Bronchial epithelial cell (primary cell): ENCODE measurements at places on chromosomes 16 and 17.

DNA sequence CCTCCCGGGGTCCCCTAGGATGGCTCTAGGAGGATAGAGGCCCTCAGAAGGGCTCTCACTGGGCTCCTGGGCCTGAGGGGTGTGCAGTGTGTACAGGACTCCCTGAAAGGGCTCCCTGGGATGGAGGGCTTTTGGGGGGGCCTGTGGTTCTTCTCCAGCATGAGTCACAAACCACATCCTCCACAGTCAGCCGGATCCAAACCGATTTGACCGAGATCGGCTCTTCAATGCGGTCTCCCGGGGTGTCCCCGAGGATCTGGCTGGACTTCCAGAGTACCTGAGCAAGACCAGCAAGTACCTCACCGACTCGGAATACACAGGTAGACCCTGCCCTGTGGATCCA is 4.5 kb downstream of the TRPV2 start:
- DNase-seq = peak; percentile 53

- DNase-seq = peak; percentile 68
These were observed 5.5 kb upstream of the MXRA7 start for GRCh38 chr17:76716146-76716838.

- DNase-seq = no peak
These were observed 111.7 kb downstream of the NLK start for GRCh38 chr17:28154214-28154613.

GRCh38 chr16:71359431-71359830 is 908 bp downstream of the CALB2 start:
- no peak for DNase-seq

DNA sequence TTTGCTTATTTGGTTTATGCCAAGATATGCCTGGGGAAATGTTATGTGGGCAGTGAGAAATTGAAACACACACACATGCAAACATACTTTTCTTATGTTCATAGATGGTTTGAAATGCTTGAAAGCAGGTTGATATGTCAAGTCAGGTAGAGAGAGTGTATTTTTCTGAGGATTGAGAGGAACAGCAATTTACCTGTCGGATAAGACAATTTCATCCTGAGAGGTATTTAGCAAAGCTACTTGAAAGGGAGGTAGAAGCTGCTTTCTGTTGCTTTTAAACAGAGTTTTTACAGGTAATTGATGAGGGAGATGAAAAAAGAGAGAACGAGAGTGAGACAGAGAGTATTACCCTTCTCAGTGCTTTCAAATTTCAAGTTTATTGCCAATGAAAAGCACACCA is 854.3 kb downstream of the CDH8 start:
- DNase-seq = no peak

DNA sequence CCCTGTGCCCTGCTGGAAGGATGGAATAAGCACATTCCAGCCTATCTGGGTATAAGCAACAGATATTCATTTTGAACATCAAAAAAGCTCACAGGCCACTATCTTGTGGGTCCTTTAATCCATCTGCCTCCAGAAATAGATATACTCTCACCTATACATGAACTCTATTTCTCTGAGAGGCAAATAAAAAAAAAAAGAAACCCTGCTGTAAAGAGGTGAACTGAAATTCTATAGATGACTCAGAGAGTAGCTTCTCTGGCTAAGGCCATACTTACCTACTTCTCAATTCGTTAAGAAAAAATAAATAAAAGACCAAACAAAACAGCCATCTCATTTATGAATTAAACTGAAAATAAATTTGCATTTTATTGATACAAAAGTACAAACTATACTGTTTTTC is 86.3 kb downstream of the DYNLRB2 start:
- no peak for DNase-seq

DNA sequence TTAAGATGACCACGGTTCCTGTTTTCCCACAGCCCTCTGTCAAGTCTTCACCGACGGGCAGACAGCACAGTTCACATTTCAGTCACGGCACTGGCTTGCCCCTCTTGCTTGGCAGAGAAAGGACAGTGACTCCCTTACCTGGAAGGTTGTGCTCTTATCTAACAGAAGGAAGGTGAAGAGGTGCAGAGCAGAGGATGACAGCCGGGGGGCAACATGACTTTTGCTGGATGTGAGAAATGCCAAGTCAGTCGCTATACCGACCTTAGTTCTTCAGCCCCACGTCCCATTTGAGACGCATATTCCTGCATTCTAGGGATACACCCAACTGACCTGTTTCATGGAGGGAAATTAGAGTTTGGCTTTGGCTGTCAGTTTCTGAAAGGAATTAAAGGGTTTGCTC is 492.3 kb downstream of the NPIPA7 start:
- DNase-seq = no peak

GRCh38 chr17:15288859-15289258 is 23.7 kb upstream of the PMP22 start:
- no peak for DNase-seq

GRCh38 chr17:60141111-60142018 is 8.4 kb upstream of the CA4 start:
- DNase-seq = peak; percentile 13

- peak; percentile 84 for DNase-seq
These were observed 20.6 kb downstream of the MAP2K4 start for GRCh38 chr17:12041312-12041711.

- no peak for DNase-seq
These were observed 16.3 kb upstream of the PNPO start for GRCh38 chr17:47924785-47925677.

GRCh38 chr17:48470388-48471034 is 40.5 kb upstream of the SKAP1 start:
- no peak for DNase-seq

DNA sequence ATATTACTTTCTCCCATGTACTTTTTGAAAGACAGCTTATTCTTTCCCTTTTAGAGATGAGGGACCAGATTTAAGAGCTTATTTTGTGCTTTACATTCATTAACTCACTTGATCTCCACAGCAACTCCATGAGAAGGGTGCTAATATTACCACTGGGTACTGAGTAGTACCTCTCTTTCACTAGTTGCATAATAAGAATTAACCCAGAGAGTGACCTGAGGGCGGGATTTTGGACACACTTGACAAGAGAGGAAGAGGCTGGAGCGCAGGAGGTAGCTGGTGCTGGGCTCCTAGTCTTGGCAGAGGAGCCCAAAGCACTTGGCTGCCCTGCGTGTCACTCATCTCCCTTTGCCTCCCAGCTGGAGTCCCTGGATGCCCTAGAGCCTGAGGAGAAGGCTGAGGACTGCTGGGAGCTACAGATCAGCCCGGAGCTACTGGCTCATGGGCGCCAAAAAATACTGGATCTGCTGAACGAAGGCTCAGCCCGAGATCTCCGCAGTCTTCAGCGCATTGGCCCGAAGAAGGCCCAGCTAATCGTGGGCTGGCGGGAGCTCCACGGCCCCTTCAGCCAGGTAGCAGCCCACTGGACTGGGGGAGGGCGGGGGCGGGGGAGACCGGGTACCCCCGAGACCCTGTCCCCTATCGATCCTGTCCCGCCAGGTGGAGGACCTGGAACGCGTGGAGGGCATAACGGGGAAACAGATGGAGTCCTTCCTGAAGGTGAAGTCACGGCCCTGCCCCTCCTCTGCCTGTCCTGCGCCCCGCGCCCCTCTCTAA is 1.7 kb upstream of the MAZ start:
- DNase-seq = no peak

- DNase-seq = no peak
These were observed 2.1 kb downstream of the NME1 start for GRCh38 chr17:51155416-51155815.

- no peak for DNase-seq
These were observed 49.4 kb downstream of the RABEP1 start for GRCh38 chr17:5331506-5331905.

- DNase-seq = peak; percentile 93
These were observed 24.3 kb upstream of the KRT20 start for GRCh38 chr17:40909351-40909750.

GRCh38 chr17:72829883-72830282 is 262.6 kb downstream of the SLC39A11 start:
- DNase-seq = peak; percentile 14

DNA sequence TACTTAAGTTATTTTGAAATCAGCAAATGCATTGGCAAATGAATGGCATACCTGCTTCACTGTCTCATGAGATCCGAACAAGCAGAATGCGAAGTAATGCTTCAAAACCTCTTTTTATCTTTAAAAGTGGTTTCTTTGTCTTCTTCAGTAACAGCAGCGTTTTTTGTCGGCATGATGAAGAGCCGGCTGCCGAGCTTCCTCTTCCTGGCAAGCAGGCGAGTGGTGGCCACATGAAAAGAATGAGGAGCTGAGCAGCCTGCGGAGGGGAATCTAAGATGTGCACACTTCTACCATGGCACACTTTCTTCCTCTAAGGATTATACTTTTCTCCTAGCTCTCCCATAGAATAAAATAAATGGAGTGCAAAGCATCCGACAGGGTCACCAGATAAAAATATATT is 42.4 kb upstream of the AKTIP start:
- no peak for DNase-seq

GRCh38 chr17:36592316-36592715 is 637 bp downstream of the DHRS11 start:
- DNase-seq = no peak

DNA sequence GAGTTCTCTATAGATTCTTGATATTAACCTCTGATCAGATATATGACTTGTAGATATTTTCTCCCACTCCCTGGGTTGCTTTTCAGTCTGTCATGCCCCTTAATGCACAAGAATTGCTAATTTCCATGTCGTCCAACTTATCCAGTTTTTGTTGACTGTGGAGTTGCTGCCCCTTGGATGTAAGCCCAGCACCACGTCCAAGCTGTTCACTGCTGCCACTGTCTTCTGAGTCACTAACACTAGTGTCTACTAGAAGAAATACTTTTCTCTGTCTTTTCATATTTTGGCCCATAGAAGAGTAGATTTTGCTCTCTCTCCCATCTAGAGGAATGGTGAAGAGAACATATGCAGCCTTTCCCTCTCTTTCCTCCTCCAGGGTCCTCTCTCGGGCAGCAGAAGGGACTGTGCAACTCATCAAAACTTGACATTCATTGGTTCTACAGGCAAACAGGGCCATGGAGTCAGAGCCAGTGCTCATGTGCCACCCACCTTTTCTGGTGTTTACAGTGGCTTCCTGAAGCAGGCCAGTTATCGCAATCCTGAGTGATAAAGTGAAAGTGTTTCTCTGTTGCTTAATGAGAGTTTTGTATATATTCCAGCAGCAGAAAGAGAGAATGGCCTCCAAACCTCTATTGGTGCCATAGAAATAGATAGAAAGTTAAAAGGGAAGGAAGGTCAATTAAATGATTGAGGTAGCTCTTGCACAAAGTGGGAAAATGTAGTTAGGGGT is 22.6 kb upstream of the PMP22 start:
- no peak for DNase-seq

GRCh38 chr17:38415250-38416194 is 12.7 kb upstream of the ARHGAP23 start:
- DNase-seq = peak; percentile 27

DNA sequence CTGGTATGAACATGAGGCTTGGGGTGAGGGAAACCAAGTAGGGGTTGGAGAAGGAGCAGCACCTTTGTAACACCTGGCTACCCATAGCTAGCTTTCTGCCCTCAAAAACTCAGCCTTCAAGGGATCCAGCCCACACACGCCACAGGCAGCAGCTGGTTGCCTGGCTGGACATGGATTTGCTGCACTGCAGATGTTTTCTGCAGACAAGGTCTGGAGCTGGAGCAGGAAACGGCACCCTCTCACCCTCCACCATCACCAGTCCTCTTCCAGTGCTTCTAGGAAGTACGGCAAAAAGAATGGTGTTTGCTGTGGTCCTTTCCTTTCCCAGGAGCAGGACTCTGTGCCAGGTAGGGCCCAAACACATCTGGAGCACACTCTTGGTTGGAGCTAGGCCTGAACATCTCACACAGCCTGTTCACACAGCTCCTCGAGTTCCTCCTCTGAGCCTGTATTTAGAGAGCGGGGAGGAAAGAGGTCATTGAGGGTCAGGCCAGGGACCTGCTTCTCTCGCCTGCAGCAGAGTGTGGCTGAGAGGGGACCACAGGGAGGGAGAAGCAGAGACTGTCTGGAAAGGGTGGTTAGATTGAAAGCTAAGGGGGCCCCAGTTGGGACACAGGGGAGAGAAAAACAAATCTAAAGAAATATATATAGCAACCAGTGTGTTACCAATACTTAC is 2.7 kb upstream of the SUPT4H1 start:
- DNase-seq = no peak

DNA sequence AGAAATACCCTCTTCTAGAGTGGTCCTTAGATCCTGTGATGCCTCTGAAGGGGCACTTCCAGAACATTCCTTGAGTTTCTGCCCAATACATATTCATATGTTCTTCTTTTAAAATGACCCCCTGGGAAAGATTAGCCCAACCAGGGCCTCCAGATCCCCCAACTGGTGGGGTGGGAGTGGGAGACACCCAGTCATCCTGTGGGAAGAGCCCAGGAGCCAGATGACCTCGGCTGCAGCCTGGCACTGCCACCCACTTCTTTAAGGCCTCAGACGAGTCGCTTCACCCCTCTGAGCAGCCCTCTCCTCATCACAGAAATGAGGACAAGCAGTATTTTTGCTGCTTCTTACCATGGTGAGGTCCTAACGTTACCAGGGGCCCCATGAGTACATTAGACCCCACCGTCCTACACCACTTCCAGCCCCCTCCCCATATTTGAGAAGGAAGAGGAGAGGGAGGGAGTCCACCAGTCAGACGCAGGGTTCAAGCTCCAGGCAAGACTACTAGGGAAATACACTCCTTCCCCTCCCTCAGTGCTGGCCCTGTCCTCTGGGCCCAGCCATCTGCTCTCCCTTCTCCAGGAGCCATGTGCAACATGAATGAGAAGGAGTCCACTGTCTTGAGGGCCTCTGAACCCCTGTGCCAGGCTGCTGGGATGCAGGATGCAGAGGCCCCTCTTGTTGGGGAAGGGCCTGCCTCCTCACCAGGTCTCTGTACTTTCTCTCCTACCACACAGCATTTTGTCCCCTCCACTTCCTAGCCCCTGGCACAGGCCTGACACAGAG is 11.8 kb downstream of the MPO start:
- DNase-seq = no peak

GRCh38 chr17:58269557-58270291 is 11.0 kb downstream of the MPO start:
- DNase-seq = no peak

DNA sequence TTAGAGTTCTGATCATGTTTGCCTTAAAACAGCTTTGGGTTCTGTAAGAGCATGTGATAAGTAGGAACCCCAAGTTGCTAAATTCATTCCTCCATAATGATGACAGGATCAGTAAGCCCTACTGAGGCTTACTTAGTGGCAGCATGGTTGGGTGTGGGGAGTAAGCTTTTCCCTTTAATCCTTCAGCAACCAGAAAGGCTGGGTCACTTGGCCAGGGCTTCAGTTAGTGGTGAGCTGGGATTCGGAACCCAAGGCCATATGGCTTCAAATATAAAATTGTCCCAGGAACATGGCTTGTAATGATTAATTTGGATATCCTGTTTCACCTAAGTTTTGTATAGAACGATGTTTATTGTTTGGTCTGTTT is 850 bp downstream of the GINS3 start:
- peak; percentile 12 for DNase-seq

DNA sequence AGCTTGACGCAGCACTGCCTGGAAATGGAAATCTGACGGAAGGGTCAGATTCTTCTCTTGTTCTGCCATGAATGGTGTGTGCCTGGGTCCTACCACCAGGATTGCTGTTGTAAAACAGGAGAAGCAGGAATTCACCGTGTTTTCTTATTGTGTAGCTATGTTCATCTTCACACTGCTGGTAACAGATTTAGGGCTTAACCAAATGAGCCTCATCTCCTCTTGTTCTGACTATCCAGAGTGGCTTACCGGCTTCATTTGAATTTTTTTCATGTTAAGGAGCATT is 97.3 kb upstream of the CHMP6 start:
- DNase-seq = no peak

- DNase-seq = no peak
These were observed 2.4 kb downstream of the CYGB start for GRCh38 chr17:76534831-76535732.

- DNase-seq = no peak
These were observed 5.9 kb downstream of the CORO7 start for GRCh38 chr16:4410335-4411075.
